Stimulated activated CD8-positive, alpha-beta memory T cell treated with anti-CD3 and anti-CD28 coated beads, Interleukin-15, amount 100 ng/mL, for 1 hour (primary cell): ENCODE measurements at places on chromosomes 12 and 14.

DNA sequence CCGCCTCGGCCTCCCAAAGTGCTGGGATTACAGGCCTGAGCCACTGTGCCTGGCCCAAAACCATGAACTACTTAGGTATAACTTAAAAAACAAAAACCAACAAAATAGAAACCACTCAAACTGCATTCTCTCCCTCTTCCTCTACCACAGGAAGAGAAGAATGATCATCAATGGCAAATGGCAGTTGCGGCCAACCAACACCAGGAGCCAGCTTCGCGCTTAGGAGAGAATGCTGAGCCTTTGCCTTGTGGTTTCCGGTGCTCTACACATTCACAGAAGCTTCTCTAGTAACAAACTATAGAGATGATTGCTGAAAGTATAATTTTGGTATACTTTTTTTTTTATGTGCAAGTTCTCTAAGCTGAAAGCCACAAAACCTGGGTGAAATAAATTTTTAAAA, 17.1 kb downstream of the CATSPERB start:
- DNase-seq: no peak

DNA sequence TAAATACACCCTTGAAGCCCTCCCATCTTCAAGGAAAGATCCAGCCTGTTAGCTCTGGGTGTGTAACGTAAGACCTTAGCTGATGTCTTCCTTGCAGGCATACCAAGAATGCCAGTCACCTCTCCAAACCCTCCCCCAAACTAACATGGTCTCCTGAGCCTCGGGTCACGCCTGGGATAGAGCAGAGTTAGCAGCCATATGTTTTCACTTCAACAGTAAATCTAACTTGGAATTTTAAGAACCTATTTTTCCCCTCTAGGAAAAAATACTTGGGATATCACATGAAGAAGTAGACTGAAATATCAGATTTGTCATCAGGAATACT, 27.9 kb downstream of the BCL2L14 start:
- no peak for DNase-seq

- no peak for DNase-seq
Observed at GRCh38 chr12:106214571-106214970, 33.2 kb downstream of the CKAP4 start.

DNA sequence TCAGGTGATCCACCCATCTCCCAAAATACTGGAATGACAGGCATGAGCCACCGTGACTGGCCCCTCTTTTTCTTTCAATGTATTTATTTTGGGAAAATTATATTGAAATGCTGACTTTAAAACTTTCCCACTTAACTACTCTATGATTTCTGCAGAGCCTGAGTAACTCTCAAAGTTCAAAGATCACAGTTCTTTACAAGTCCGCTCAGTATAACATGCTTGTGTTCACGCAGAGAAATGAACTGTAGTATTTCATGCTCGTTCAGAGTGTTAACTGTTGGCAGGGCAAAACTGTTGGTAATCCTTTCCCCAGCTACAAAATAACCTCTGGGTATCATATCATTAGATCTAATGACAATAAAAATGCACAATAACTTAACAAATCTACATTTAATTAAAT, 50.7 kb upstream of the ADAMTS20 start:
- DNase-seq: no peak

- no peak for DNase-seq
Observed at GRCh38 chr12:121289962-121290361, 6.5 kb downstream of the CAMKK2 start.

GRCh38 chr14:104494483-104494882, 85.1 kb upstream of the C14orf180 start:
- DNase-seq: no peak

GRCh38 chr14:76924371-76925096, 98.3 kb downstream of the LRRC74A start:
- no peak for DNase-seq

DNA sequence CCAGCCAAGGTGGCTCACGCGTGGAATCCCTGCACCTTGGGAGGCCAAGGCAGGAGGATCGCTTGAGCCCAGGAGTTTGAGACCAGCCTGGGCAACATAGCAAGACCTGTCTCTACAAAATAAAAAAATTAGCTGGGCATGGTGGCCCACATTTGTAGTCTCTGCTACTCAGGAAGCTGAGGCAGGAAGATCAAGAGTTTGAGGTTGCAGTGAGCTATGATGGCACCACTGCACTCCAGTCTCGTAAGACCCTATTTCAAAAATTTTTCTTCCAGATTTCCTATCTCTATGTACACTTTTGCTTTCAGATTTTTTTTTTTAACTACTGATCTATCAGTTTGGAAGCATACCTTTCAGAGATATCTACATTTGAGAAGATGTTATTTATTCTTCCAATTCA, 15.3 kb downstream of the SNX6 start:
- DNase-seq: no peak

GRCh38 chr14:93027810-93028723, 87.7 kb downstream of the ITPK1 start:
- no peak for DNase-seq

- DNase-seq: no peak
Observed at GRCh38 chr12:31363831-31364230, 37.9 kb upstream of the SINHCAF start.

GRCh38 chr14:43765474-43765873, 741.6 kb downstream of the FSCB start:
- no peak for DNase-seq

GRCh38 chr12:2450553-2450952, 344.2 kb upstream of the FKBP4 start:
- no peak for DNase-seq

DNA sequence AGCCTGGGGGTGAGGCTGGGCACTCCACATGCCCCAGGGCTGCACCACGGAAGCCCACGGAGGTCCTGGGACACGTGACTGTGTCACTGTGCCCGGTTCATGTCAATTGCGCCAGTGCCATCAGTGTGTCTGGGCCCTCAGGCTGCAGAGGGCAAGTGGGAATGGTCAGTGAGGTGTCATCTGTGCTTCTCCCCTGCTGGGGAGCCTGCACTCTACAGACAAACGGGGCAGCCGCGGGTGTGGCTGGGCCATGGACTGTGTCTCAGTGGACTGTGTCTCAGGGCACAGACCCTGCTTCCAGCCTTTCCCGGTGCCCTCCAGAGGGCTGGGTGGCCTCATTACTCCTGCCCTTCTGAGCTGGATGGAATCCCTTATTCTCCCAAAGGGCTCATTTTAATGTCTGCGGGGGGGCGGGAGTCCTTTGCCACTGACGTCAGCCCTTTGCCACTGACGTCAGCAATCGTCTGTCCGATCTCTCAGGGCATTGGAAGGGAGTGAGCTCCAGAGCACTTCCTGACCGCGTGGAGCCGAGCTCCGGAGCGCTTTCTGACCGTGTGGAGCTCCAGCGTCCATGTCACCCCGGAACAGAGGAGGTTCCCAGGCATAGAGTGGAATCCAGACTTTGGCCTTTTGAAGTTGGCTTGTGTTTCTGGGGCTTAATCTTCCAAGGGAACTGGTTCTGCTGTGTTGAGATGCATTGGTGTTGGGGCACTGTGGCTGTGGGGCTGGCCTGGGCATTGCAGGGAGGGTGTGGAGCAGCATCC, 72.4 kb downstream of the ADGRD1 start:
- no peak for DNase-seq

GRCh38 chr12:87020071-87020470, 763.9 kb upstream of the MGAT4C start:
- no peak for DNase-seq

DNA sequence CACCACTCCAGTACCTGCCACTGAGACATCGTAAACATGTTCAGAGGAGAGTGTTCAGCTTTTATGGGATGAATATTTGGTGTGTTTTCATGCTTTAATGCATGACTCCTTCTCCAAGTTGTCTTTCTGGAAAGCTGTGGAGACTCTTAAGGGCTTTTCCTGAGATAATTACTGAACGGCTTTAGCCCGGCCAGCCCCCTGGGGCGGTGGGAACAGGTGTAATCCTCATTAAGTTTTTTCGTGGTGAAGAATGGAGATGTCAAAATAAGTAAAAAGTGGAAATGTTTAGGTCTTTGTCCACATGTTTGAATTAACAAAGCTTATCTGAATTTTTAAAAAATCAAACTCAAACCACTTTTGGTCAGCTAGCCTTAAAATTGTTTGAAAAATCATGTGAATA, 1.5 kb downstream of the SYNE2 start:
- no peak for DNase-seq

- no peak for DNase-seq
Observed at GRCh38 chr14:88007608-88008007, 2.7 kb downstream of the GPR65 start.

GRCh38 chr12:77122661-77123060, 57.3 kb upstream of the E2F7 start:
- no peak for DNase-seq

DNA sequence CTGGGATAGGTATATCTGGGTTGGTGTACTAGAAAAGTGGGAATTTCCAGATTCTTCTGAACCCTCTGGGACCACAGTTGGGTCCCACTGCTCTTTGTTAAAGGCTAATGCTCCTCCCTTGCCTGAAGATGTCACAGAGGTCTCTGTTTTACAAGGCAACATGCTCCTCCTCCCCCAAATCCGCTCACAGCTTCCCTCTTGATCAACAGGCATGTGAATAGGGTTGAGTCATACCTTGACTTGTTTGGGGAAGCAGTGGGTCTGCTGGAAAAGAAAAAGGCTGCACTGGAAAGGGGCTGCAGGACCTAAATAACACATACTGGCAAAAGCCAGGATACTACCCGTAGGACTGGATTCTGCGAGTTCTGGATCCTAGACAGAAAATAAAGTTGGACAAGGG, 165.4 kb upstream of the TMEM260 start:
- no peak for DNase-seq

DNA sequence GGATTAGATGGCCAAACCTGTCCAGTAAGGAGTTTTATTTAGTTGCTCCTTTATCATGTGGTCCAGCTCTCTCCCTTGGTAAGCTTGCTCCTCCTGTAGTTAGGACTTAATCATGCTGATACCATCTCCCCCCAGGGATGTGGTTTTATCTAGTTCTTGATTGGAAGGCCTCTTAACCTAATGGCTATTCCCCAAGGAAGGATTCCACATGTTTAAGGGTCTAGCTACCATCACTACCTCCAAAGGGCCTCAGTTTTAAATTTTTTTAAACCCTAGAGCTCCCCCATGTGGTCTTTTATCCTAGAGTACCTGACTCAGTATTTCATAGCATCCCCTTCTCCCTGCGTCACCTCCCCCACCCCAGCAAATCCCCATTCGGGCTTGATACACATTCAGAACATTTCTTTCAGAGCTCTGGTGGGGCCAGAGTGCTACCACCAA, 22.5 kb downstream of the MAP3K12 start:
- DNase-seq: no peak

DNA sequence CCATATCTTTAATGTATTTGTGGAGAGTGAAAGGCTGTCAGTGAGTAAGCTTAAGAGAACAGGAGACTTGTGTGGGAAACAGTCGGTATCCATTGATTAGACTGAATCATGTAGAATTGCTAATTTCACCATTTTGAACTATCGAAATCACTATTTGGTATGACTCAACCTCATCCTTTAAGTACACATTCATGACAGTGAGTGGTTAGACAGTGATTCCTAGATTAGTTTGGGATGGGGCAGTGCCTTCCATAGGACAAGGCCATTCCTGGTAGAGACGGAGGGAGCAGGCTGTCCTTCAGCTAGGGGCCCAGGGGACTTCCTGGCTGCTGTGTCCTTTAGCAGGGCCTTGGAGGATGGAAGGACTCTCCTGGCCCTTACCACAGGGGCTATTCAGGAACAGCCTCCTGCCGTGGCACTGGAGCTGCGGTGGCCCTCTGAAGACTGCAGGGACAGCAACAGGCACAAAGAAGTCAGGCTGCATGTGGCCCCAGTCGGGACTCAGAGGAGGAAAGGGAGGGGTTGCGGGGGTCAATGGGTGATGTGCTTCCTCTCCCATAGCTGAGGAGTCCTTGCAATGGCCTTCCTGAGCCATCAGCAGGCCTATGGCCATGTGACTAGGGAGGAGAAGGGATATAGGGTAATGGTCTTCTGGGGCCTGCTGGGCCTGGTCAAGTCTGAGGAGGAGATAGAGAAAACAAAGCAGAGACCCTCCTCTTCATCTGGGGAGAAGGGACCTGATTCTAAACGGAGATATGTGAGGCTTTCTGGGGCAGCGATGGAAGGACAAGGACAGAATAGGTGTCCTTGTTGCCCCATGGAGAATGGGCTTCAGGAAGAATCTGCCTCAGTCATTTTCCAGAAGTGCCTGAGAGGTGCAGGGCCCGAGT, 11.2 kb downstream of the SERPINA1 start:
- no peak for DNase-seq

- DNase-seq: no peak
Observed at GRCh38 chr12:47774663-47775062, 1.6 kb downstream of the SLC48A1 start.

- no peak for DNase-seq
Observed at GRCh38 chr14:69543341-69544115, 31.1 kb downstream of the CCDC177 start.

- DNase-seq: no peak
Observed at GRCh38 chr12:106866426-106867080, 89.2 kb upstream of the TMEM263 start.

DNA sequence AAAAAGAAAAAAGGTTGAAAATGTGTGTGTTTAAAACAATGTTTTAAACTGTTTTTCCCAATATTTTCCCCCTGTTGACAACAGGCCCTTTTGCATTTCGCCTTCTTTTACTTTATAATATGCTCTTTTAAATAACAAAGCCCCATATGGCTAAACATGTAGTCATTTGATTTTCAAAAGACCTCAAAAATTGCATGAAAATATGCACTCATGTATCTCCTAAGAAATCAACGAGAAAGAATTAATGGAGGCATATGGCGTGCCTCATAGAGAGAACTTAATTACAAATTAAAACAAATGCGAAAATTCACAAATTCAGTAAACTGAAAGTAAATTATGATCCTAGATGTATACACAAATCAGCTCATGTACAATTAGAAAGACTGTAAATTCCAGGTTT, 202.6 kb upstream of the FOXN3 start:
- no peak for DNase-seq

- no peak for DNase-seq
Observed at GRCh38 chr12:84585776-84586395, 326.7 kb downstream of the SLC6A15 start.

DNA sequence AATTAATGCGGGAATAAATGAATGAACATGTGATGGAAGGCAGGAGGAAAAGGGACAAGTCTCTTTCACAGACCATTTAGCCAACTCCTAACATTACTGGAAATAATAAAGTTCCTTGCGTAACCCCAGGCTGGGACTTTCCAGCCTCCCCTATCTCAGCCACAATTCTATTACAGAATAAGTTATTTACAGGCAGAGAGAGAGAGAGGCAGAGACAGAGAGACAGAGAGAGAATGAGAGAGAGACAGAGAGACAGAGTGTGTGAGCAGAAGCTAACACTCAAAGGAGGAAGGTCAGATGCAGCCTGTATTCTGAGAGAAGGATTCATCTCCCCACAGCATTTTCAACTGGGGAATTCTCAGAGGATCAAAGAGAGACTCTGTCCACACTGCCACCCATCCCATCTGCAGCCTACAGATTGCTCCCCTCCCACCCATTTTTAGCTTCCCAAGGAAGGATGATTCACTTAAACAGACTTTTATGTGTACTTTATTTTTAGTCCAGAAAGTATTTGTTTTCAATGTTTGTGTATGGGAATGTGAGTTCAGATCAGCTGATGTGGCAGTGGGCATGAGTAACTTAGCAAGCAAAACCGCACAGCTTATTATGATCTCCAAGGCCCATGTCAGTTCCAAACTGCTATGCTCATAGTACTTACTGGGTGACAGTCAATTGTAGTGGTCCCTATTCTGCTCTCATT, 165.7 kb downstream of the CAND1 start:
- no peak for DNase-seq

GRCh38 chr14:91027561-91027960, 32.9 kb downstream of the RPS6KA5 start:
- no peak for DNase-seq
